Stimulated activated naive CD8-positive, alpha-beta T cell treated with anti-CD3 and anti-CD28 coated beads, Interleukin-15, Interleukin-2, amounts not matched to agents 100 U/mL and 50 U/mL, for 24 hours (primary cell): ENCODE measurements at places on chromosomes 13 and 19.

DNA sequence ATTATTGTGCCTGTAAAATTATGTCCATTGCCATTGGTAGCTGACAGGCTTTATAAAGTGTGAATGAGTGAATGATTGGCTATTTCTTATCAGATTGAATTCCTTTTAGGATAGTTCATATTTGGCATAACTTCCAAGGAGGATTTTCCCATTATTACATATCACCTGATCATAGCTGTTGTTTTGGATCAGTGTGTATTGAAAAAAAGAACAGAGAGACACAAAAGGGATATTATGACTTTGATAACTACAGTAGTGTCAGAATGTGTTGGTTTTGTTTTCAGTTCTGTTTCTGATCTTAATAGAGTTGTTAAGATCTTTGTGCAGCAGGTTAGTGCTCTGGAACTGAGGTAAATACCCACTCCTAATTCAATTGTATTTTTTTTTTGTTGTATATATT lies 103.8 kb downstream of the LRCH1 start:
- DNase-seq: no peak

GRCh38 chr19:1383017-1383311 lies 743 bp upstream of the NDUFS7 start:
- no peak for DNase-seq

DNA sequence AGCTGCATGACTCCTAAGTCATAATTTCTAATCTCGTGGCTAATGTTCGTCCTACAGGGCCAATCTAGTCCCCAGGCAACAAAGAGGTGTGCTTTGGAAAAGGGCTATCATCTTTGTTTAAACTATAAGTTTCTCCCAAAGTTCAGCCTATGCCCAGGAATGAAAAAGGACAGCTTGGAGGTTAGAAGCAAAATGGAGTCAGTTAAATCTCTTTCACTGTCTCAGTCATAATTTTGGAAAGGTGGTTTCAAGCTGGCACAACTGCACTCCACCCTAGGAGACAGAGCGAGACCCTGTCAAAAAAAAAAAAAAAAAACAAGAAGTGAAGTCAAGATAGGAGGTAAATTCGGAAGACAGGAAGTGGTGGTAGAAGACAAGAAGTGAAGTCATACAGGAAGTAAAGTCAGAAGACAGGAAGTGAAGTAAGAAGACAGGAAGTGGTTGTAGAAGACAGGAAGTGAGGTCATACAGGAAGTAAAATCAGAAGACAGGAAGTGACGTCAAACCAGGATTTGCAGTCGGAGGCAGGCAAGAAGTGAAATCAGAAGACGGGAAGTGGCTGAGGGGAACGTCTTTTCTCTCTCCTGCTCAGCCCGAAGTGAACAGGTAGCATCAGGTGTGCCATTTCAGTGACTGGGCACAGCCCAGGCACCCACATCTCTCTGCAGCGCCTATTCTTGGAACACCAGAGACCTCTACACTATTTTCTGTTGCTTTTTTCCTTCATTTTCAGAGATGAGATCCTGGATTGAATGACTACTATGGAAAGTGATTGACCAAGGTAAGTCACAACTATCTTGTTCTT lies 32.2 kb downstream of the GP6 start:
- DNase-seq: peak; percentile 29

- DNase-seq: no peak
These were observed 47.6 kb downstream of the CHST8 start for GRCh38 chr19:33669376-33669775.

- DNase-seq: no peak
These were observed 417.1 kb downstream of the PCDH17 start for GRCh38 chr13:58048670-58049069.

GRCh38 chr13:59609421-59609820 lies 554.3 kb downstream of the DIAPH3 start:
- DNase-seq: no peak

- peak; percentile 76 for DNase-seq
These were observed at the start of gene ZFP28 for GRCh38 chr19:56538761-56539263. Gene ZFP28, plus strand, starts transcription at chr19:56538948. Its CDS starts 71 bp downstream, at chr19:56539019.

DNA sequence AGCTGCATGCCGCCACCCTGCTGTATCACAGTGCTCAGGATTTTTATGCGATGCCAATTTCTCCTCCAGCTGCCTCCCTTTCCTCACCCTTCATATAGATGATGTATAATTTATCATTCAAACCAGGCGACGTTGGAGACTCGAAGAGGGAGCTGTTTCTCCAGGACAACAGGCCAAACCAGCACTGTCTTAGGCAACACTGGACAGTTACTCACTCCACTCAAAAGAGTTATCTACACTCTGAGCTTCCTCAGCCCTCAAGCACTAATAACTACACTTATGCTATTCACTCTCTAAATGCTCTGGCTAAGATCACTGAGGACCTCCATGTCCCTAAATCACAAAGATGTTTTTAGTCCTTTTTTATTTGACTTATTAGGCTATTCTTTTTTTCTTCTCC lies 87.3 kb upstream of the RFC3 start:
- DNase-seq: no peak

DNA sequence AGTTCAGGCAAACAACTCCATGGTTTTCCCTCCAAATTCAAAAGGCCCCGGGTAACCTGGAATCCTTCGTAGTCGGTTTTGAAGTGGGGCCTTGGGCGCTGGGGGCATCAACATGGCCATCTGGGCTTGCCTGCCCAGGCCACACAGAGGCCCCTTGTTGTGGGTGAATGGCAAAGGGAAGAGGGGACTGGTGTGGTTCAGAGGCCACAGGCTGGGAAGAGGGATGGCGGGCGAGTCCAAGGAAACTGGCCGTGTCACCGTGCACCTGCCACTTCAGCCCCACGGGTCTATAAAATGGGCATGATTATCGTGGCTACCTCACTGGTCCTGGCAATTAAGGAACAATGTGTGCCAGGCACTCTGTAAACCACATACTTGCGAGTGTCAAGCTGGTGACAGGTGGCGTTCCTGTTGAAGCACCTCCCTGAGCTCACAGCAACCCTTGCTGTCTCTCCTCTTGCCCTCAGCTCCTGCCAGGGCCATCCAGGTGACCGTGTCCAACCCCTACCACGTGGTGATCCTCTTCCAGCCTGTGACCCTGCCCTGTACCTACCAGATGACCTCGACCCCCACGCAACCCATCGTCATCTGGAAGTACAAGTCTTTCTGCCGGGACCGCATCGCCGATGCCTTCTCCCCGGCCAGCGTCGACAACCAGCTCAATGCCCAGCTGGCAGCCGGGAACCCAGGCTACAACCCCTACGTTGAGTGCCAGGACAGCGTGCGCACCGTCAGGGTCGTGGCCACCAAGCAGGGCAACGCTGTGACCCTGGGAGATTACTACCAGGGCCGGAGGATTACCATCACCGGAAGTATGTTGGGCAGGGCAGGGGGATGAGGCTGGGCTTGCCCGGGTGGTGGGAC lies 1.3 kb downstream of the LSR start:
- peak; percentile 5 for DNase-seq

DNA sequence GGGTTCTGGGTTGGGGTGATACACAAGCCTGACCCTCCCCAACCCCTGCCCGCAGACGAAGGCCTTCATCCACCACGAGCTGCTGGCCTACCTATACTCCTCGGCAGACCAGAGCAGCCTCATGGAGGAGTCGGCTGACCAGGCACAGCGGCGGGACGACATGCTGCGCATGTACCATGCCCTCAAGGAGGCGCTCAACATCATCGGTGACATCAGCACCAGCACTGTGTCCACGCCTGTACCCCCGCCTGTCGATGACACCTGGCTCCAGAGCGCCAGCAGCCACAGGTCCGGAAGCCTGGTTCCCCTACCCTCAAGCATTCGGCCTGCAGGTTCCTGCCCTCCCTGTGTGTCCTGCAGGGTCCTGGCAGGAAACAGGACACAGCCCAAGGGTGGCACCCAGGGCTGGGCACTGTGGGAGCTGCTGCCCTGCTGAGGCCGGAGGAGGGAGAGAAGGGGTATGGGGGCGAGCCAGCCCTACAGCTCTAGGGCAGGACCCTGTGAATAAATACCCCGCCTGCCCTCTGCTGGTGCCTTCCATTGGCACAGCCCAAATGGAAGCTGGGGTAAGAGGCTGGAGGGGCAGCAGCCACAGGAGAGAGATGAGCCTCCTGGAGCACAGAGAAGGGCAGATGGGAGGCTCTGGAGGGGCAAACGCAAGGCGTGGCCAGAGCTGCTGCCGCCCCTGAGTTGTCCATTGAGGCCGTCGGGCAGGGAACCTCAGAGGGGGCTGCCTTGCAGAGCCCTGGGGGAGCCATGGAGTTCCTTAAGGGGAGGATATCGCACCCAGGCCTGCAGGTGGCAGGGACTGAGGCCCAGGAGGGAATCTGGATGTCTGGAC lies 6.8 kb downstream of the TMED1 start:
- no peak for DNase-seq

DNA sequence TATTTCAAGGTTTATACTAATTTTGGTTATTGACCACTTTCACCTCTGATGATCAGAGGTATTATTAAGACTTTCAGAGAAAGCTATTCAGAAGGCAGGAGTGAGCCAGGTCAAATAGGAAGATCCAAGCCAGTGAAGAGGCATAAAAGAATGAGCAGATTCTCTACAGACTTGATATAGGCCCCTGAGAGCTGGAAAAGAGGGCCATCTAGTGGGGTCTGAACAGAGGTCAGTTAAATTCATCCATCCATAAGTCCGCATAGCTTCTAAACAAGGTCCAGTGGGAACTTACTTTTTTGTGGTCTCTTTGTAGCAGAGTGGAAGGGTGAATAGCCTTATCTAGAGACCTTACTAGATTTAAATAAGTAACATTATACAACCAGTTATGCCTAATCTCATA lies 126.6 kb upstream of the UFM1 start:
- DNase-seq: no peak

GRCh38 chr19:5481957-5482356 lies 26.7 kb downstream of the ZNRF4 start:
- no peak for DNase-seq

DNA sequence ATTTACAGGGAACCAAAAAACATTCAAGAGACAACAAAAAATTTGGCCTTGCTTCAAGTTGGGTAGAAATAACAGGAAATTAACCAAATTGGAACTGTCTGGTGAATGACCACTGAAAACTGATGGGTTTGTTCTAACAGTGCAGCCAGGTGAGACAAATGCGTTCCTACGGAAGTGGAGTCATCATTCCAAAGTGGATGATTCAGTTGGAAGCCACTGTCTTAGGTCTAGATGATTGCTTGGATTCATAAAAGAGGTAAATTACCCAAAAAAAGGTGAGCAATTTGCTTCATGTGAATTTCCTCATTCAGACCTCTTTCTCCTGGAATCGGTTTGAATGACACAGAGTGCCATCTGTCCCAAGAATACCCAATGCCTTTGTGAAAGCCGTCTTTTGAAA lies 87.1 kb upstream of the IPO5 start:
- no peak for DNase-seq
